ENCODE measurements at places on chromosomes 2 and 18. TPM values are rescaled to one million over a fixed set of nuclear protein-coding genes. Genes with fewer than 3 reads are reported as not detected.

DNA sequence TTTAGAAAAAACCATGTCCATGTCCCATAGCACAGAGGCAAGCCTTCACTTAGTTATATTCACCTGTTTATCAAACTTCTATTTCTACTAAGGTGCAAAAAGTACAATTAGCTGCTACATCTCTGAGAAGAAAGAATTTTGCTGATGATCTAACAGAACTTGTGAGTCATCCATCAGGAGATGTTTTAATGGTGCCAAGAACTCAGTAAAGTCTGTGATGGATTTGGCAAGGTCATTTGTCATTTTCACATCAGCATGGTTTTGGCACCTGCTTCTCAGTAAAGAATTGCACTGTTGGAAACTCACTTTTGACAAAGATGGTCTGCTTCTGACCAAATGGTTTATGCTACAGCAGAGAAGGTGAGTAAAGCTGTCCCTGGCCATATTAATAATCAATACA lies 195.7 kb upstream of the TMEFF2 start:
- no peak for DNase-seq

DNA sequence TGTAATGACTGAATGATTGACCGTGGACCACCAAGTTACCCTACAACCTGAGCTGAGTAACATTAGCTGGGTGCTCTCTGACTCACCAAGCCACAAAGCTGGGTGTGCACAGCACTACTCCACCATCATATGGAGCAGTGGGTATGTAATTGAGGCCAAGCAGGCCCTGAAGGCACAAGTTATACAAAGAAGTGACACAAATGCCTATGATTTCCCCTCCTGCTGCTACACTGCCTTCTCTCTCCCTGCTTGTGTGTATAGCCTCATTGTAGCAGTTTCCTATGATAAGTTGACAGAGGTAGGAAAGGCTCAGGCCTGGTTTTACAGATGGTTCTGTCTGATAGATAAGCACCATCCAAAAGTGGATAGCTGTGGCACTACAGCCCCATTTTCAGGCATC lies 1327.2 kb upstream of the DDX18 start:
- DNase-seq: no peak

- DNase-seq: no peak
Observed at GRCh38 chr18:31410716-31411483, 34.3 kb downstream of the DSG4 start.

GRCh38 chr2:38522754-38523349 lies 79.9 kb downstream of the HNRNPLL start:
- DNase-seq: no peak

DNA sequence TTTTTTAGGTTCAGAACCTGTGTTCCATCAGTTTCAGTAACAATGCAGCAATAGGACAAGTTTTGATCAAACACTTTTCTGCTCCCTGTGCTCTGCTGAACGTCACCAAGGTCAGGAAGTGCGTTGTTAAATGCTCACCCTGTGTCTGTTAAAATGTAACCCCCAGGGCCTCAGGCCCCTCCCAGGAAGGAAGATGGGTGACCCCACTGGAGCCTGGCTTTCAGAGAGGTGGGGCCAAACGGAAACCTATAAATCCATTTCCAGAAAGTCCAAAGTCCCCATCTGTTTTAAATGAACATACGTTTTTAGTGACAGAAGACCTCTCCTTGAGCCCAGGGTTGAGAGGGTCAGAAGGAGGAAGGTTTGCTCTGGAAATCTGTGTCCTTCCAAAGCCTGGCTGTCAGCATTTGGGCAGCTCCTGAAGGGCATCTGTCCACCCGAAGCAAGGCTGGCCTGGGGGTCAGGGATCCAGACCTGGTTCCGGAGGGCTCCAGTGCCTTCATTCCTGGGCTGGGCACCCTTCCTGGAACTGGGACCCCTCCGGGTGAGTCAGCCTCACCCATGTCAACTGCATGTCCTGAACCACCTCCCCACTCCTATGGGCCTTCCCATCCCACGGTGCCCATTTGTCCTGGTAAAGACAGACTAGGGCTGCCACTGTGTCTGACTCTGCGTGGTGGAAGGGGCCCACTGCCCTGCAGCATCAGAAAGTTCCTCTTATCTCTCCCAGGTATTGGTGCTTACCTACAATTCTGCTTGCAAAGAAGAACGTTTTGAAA lies 117.4 kb upstream of the COPS8 start:
- DNase-seq: no peak

- DNase-seq: no peak
Observed at GRCh38 chr2:174522553-174522952, 35.7 kb upstream of the GPR155 start.

DNA sequence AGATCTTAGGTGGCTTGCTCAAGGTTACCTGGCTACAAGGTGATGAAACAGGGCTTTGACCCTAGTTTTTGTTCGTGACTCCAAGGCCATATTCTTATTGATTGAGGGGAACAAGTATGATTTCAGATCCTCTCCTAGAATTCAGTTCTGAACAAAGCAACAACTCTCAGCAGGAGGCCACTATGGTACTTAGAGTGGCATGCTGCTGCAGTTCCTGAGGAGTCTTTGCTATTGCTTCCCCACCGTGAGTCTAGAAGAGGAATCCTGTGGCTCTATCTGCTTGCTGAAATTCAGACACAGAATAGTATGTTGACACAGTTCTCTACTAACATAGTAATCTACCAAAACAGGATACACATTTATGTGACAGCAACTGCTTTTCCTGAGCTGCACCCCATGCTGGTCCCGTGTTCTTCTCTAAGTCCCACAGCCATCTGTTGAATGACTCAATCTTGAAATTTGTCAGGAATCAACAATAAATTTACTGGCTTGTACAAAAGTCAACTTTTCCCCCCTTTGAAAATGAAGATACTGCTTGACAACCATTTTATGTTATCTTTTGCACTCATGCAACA lies 4.1 kb downstream of the TGFBRAP1 start:
- peak; percentile 91 for DNase-seq

GRCh38 chr2:182883451-182883850 lies 17.0 kb upstream of the FRZB start:
- DNase-seq: no peak

DNA sequence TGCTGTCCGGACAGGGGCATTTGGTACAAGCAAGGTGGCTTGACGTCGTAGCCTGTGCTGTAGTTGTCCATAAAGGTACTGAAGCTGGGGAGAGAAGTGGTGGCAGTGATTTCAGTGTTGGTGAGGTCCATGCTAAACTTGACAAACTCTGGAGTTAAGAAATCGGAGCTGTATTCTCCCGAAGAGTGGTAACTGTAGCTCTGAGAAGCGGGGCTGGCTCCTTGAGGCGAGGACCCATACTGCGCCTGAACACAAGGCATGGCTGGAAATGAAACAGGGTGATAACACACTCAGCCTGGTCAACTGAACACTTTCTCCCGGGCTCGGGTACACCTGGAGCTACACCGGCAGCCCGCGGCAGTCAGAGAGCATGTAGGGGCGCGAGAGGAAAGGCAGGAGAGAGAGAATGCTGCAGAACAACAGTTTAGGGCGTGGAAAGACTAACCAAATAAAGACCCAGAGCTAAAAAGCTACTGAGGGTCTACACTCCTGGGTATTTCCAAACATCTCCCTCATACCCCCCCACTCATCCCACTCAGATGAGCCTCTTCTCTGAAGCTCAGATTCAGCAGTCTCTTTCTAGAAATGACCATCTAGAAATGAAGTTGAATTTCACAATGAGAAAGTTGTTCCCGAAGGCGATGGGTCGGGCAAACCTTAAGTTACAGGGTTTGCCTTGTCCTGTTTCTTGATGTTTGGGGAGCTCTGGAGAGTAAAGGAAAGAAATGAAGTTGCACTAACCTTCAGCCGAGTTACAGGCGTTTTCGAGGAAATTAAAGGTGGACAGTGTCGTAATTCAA lies 2.4 kb downstream of the NR4A2 start:
- DNase-seq: no peak

GRCh38 chr2:70126413-70126812 lies 39.1 kb downstream of the PCBP1 start:
- DNase-seq: no peak

GRCh38 chr2:69703189-69703588 lies 38.7 kb upstream of the ANXA4 start:
- no peak for DNase-seq

DNA sequence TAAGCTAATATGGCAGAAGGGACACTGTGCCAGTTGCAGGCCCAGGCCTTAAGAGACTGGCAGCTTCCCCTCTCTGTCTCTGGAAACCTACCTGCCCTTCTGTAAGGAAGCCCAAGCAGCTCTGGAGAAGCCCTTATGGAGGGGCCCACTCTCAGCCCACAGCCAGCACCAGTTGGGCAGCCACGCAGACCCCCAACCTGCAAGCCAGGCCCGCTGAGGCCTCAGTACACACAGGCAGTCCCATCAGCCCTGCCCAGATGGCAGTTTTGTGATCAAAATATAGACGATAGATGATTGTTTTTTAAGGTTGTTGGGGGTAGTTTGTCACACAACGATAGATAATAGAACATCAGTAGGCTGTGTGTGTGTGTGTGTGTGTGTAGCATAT lies 36.8 kb upstream of the ALPP start:
- DNase-seq: no peak

The ANO7 gene
- total RNA-seq: 0.68 TPM
